ENCODE measurements at places on chromosomes 4 and X.

DNA sequence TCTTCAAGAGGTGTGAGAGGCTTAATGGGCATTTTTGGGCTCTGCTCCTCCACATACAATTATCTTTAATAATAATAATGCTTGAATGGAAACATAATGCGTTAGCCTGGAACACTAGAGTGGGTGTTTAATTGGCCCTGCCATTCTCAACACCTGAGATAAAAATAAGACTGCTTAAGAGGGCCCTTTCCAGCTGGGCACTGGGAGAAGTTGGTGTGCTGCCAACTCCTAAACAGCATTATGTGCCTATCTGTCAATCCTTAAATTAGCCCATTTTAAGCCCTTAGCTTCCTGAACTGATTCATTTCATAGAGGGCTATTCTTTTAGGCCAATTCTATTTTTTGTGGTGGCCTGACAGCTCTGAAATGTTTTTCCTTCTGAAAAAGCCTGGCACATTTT, 211.1 kb upstream of the ZIC3 start:
- DNase-seq, result no peak

GRCh38 chrX:38868941-38869401, 67.7 kb downstream of the MID1IP1 start:
- DNase-seq, result peak; percentile 65

DNA sequence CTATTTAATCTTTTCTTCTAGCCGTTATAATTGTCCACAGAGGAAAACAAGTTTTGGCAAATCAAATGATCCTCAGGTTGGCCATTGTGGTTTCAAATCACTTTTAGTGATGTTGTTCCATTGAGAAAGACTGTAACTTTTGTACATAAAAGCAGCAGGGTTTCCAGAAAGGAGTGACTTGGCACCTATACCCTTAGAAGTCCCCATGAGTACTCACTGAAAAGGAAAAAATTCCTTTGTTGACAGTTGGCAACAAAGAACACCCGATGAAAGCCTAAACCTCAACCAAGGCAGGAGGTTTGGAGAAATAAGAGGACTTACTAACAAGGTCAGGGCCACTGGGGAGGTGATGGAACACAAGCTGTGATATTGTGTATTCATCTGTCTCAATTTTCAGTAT, 474.4 kb downstream of the RAPGEF2 start:
- DNase-seq, result no peak

DNA sequence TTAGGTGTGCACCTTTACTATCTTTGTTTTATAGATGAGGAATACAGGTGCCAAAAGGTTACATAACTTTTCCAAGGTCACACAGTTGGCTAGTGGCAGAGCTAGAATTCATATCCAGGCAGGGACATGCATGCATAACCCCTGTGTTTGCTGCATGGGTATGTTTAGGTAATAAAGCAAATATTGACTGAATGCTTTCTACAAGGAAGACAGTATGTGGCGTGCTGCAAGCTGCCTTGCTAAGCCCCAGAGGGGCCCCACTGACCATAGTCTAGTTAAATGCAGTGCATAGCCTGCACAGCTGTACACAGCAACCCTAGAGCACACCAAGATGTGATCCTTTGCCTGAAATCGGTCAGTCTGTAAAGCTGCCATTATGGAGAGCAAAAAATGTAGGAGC, 320.5 kb upstream of the IGFBP7 start:
- DNase-seq, result no peak

DNA sequence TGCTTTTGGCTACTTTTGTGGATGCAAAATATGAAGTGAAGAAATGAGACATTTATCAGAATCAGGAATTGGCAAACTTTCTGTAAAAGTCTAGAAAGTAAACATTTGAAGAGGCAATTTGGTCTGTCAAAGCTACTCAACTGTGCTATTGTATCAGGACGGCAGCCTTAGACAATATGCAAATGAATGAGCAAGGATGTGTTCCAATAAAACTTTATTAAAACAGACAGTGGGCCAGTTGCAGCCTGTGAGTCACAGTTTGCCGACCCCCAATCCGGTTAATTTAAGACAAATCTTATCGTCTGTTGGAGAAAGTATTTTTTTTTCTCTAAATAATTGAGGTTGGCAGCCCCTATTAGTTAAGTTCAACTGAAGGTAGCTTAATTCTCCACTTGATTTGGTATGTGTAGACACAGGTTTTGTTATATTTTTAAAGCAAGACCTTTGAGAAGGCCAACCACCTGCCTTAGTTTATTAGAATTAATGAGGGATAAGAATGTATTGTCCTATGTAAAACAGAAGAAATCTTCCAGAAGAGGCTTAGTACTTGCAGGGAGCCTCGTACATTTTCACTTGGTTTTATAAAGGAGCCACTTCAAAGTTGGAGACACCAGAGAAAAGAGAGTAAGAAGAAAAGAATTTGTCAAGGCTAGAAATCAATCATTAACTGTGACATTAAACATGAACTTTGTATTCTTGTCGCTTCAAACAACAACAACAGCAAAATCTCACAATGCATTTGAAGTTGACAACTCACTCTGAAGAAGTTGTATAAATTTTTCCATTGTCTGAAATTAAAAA, 81.6 kb upstream of the FAT1 start:
- DNase-seq, result no peak

DNA sequence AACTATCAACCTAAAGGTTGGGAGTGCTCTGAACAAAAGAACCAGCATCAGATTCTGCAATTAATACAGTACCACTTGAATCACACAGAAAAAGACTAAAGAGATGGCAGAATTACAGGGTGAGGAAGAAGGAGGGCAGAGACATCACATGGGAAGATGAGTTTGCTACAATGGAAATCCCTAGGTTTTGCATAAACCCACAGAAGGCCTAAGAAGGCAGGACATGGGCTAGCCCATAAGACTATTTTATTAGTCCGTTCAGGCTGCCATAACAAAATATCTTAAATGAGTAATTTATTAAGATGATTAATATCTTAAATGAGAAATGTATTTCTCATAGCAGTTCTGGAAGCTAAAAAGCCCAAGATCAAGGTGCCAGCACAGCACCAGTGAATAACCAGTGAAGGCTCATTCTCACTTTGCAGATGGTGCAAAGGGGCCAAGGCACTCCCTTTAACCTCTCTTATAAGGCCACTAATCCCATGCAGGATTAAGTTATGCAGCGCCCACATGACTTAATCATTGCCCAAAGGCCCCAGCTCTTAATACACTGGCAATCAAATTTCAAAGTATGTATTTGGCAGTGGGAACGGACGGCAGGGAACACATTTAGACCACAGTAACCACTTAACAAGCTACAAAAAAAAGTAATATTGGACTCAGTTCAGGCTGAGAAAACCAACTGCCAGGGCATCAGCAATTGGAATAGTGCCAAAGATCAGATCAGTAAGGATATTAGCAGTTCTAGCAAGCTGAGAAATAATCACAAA, 47.6 kb upstream of the NEUROG2 start:
- no peak for DNase-seq

DNA sequence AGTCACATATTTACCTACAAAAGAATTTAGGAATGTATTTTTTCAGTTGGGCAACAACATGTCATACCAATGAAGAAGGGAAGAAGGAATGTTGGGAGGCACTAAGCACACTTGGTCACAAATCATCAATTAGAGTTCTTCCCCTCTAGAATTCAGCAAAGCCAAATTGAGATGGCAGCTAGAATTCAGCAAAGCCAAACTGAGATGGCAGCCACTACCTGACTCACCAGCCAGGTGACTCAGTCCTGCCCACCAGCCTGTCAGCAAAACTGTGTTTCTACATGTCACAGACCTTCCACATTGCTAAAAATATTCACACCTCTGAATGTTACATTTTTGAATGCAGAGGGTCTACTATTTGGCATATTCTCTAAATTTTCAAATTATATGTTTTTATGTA, 63.2 kb upstream of the NOCT start:
- no peak for DNase-seq

- no peak for DNase-seq
These were observed 75.9 kb downstream of the AASDH start for GRCh38 chr4:56311299-56311975.

GRCh38 chr4:3215256-3215655, 33.7 kb upstream of the MSANTD1 start:
- no peak for DNase-seq

DNA sequence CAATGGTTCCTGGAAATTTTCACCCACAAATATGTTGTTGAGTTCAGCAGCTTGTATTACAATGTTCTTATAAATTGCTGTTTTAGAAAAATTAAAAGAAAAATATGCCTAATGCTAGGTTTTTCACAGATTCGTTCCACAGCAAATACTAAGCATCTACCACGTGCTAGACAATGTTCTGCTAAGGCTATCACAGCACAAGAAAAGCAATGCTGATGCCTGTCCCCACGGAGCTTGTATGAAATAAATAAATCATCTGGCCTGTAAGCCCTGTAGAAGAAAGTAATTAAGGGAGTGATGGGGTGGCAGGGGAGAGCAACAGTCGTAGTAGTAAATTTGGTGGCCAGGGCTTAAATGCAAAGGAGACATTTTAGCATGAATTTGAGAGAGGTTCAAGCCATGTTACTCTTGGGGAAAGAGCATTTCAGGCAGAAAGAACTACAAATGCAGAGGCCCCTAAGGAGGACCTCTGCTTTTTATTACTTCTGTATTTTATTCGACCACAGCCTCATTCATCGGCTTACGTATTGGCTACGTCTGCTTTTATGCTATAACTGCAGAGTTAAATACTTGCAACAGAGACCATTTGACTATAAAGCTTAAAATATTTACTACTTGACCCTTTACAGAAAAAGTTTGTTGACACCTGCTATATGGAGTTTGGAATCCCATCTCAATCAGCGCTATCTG, 36.3 kb downstream of the ARAP2 start:
- DNase-seq, result no peak

- DNase-seq, result no peak
These were observed 326.9 kb upstream of the SLIT2 start for GRCh38 chr4:19924761-19925160.

GRCh38 chr4:61277785-61278760, 77.9 kb downstream of the ADGRL3 start:
- DNase-seq, result no peak

- DNase-seq, result no peak
These were observed 13.5 kb upstream of the GBA3 start for GRCh38 chr4:22678940-22679854.

GRCh38 chr4:14441561-14441960, 560.7 kb upstream of the CPEB2 start:
- DNase-seq, result no peak

DNA sequence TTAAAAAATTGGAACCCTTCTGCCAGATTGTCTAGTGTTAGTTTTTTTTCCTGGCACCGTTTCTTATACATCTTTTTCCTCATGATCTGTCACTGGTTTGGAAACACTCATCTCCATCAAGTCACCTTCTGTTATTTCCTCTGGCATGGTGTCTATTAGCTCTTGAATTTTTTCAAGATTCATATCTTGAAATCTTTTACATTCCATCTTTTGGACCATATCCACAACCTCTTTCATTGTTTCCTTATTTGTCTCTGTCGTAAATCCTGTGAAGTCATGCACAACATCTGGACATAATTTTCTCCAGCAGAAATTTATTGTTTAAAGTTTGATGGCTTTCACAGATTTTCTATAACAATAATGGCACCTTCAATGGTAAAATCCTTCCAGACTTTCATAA, 10.2 kb upstream of the TMEM185A start:
- DNase-seq, result no peak

- no peak for DNase-seq
These were observed 187.1 kb upstream of the C1QTNF7 start for GRCh38 chr4:15240764-15241163.

DNA sequence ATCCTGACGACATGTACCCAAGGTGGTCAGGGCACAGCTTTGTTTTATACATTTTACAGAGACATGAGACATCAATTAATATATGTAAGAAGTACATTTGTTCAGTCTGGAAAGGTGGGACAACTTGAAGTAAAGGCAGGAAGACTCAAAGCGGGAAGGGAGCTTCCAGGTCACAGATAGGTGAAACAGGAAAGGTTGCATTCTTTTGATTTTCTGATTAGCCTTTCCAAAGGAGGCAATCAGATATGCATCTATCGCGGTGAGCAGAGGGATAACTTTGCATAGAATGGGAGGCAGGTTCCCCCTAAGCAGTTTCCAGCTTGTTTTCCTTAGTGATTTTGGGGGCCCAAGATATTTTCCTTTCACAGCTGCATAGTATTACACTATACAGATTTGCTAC, 358.4 kb downstream of the GLUD2 start:
- no peak for DNase-seq

DNA sequence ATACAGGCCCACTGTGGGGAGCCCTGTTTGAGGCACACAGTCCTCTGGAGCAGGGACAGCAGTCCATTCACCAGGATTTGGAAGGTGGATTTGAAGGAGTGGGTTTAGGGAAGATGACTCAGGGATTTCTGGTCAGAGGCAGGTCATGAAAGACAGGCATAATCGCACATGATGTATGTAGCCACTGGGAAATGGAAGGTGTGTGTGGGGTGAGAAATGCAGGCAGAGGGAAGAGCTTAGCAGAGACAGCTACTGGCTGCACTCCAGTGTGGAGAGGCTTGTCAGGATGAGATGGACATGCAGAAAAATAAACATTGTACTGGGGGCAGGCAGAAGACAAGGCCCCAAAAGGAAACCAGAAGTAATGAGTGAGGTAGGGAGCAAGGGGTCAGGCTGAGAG, 85.2 kb upstream of the STS start:
- DNase-seq, result no peak

GRCh38 chr4:186587416-186588018, 32.1 kb upstream of the MTNR1A start:
- peak; percentile 63 for DNase-seq

- DNase-seq, result no peak
These were observed 64.0 kb upstream of the CLDN34 start for GRCh38 chrX:9903146-9903545.

- DNase-seq, result no peak
These were observed 31.6 kb downstream of the PAPSS1 start for GRCh38 chr4:107688421-107688820.

DNA sequence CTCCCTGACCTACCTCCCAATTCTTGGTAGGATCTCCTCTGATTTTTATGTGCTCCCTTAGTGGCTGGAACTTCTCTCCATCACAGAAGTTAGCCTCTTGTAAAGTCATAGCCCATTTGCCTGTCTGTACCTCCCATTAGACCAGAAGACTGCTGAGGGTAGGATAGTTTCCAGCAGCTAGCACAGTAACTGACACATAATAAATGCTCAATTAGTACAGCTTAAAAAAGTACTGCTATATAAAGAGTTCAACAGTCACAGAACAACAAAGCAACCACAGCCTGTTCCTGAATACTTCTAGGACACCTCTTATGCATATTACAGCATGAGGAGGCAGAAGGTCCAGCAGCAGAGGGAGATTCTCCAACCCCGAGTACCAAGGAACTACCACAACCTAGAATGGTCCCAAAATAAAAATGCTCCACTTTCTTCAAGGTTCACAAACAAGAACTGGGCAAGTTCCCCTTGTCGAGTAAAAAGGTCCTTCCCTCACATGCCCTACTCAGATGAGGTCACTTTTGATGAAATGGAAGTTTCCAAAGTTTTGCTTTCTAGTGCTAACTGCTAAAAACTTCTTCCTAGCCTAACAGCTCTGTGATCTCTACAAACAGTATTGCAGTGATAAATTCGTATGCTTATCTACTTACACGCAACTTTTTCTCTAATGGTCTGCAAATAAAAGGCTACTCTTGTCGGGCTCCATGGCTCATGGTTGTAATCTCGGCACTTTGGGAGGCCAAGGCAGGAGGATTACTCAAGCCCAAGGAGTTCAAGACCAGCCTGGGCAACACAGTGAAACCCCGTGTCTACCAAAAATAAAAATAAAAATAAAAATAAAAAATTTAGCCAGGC, 12.8 kb downstream of the MECP2 start:
- DNase-seq, result peak; percentile 72

All from suppressor macrophage treated with lipopolysaccharide for 4 hours (primary cell).